Glutamatergic neuron (in vitro differentiated cells): ENCODE measurements at places on chromosomes 7 and 10.
A peak's percentile ranks its signal among the peaks of the same experiment; 100 is the strongest.

GRCh38 chr7:126557271-126557670 lies 695.5 kb downstream of the GRM8 start:
- no peak for DNase-seq

- DNase-seq: no peak
Observed at GRCh38 chr10:63376560-63377304, 89.0 kb downstream of the JMJD1C start.

- no peak for DNase-seq
Observed at GRCh38 chr10:132479603-132480221, 57.9 kb upstream of the INPP5A start.

DNA sequence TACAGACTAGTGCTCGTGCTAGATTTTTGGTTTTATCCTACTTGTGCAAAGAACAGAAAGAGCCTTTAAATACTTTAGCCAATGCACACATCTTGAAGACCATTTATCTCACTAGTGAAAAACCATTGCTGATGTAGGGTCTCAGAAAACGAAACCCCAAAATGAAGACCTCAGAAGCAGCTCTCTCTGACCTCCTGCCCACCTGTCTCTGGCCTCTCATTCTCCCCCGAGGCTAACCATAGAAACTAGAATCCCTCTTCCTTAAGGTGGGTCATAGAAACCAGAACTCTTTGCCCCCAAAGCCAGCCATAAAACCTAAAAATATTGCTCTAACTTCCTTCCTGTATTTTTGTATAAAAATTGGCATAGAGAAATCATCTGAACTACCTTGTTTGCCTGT lies 112.2 kb downstream of the KIF20B start:
- no peak for DNase-seq

GRCh38 chr7:45898222-45898621 lies 9.9 kb downstream of the IGFBP1 start:
- no peak for DNase-seq

DNA sequence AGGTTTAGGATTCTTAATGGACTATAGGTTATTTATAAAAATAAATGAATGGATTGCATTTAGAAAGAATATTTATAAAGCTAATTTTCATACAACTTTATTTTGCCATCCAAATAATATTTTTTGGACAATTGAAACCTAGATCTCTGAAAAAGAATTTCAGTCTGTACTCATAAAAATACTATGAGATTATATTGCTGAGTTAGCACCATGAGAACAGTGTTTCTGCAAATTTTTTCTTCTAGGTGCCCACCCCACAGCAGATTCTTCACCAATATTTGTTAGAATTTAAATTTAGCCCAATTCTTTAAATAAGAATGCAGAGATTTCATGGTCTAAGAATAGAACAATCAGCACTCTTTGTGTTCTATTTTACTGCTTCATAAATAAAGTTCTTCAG lies 85.6 kb upstream of the TEX47 start:
- no peak for DNase-seq

DNA sequence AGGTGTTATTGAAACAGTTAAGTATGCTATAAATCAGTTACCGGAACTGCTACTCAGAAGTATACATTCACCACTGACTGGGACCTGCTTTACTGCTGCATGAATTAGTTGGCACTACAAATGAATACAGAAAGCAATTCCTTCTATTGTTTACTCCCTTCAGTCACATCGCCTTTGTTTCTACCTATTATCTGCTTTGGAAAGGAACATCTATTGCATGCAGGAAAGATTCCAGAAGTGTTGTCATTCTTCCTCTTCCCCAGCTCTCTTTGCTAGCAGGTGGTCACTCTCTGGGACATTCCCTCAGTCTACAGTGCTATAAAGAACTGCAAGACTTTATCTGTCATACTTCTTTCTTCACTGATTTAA lies 131.3 kb downstream of the ANK3 start:
- no peak for DNase-seq

GRCh38 chr10:77625379-77625778 lies 12.2 kb downstream of the KCNMA1 start:
- no peak for DNase-seq

DNA sequence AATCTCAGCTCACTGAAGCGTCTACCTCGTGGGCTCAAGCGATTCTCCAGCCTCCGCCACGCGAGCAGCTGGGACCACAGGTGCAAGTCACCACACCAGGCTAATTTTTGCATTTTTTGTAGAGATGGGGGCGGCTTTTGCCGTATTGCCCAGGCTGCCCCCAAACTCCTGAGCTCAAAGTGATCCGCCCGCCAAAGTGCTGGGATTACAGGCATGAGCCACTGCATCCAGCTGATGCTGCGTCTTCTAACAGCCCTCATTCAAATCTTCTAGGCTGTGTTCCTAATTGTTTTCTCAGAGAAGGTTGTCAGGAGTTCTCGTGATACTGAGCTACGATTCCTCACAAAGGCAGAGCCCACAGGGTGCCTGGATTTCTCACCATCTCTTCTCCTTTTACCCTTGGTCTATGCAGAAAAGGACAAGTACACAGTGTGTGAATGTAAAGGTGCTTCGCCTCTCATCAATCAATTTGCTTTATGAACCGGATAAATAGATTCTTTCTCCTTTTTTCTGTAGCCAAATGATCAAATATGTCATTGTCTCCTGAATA lies 247.3 kb upstream of the PTN start:
- DNase-seq: peak; percentile 29

DNA sequence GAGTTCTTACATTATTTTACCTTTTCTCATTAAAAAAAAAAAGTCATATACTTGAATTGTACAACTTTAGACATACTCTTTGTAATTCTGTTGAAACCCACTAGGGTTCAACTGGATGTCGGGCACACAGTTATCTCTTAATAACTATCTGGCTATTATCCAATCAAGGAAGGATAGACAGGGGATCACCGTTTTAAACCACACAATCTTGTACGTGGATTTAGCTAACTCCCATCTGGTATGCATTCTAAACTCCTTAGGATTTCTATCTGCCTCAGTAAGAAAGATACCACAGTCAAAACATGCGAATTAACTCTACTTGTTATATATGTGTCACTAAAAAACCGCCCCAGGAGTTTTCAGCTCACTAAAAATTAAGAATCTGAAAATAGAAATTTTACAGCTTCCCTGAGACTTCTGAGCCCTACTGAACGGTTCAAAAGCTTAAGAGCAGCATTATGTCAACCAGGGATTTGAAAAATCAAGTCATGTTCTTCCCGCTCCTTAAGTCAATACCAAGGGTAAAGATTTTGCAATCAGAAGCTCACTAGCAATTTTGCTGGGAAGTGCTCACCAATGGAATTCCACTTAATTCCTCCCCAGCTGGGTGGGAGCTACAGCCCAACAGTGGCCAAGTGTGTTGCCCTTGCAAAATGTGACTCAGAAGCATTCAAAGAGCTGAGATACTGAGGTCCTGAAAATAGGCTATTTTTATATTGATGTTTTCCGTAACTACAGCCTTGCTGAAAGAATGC lies 267.0 kb downstream of the FRMD4A start:
- DNase-seq: no peak

DNA sequence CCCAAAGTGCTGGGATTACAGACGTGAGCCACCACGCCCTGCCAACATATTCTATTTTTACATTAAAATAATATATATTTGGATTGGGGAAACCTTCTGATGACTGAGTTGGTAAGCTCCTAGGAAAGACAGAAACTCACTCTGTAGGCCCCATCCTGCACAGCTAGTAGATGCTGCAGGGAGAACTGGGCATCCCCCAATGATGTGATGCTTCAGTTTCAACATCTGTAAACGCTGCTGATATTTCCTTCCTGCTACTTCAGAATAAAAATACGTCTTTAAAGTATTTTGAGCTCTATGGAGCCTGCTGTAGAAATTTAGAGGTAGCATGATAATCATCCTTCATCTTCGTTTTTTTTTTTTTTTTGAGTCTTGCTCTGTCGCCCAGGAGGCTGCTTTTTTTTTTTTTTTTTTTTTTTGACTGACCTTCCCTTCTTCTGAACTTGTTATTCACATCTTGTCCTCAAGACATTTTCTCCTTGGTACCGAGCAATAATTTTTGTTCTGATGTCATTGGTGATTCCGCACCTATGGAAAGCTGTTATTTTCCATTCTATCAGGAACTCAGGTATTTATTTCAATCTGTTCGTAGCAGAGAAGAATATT lies 21.8 kb upstream of the INPP5F start:
- DNase-seq: no peak

DNA sequence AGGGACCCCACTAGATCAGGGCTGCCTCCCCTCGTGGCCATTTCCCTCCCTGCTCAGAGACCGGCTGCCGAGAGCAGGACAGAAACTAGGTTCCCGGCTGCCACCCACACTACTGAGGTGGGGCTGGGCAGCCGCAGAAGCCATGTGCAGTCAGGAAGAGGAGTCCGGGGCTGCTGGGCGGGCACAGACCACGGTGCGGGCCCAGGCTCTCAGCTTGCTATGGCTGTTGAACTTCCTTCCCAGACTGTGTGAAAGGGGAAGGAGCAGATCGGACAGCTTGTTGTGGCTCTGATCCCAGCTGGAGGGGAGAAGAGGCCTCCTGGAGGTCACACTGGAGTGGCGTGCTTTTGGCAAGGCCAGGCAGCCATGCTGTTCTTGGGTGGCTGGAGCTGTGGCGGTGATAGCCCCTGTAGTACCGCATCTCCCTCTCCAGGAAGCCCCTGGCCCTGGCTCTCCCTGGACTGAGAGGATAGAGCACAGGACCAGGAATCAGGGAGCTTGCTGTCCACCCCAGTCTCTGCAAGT lies 56.8 kb downstream of the HK1 start:
- DNase-seq: no peak

DNA sequence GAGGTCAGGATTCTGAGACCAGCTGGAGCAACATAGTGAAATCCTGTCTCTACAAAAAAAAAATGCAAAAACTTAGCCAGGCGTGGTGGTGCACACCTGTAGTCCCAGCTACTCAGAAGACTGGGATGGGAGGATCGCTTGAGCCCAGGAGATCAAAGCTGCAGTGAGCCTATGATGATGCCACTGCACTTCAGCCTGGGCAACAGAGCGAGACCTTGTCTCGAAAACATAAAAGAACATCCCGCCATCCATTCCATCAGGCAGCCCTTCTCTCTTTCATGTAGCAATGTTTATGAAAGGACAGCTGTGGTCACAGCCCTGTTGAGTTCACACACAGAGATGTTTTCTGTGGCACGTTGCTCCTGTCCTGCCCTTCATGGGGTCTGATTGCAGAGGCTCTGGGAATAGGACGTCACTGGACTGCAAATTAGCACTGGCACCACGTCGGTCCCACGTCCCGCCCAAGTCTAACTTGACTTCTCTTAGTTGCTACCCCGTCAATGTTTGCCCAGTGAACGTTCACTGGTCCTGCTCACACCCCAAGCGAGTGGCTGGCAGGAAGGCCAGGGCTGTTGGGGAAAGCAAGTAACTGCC lies 64.5 kb upstream of the MYL10 start:
- DNase-seq: no peak

DNA sequence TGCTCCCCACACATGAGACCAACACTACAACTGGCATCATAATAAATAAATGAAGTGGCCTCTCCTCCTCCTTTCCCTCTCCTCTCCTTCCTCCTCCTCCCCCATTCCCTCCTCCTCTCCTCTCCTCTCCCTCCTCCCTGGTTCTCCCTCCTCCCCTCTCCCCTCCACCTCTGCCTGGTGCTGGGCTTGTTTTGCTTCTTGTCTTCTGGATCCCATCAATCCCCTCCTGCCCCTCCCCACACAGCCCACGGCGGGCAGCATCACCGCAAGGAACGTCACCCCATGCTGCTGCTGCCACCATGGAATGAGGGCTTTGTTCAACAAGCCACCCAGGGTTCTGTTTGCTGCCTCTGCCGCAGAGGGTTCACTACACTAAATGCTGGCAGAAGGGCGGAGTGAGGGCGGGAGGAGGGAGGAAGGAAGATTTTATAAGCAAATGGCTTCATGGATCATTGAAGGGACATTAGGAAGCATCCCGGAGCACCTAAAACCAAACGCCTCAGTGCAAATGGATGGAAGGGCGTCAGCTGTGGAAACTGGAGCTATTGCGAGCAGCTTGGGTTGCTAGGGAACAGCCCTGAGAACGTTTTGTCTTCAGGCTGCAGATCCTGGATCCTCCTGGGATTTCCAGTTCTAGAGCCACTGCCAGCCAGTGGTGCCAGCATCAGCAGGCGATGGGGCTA lies 379.7 kb upstream of the ZMIZ1 start:
- peak; percentile 32 for DNase-seq

DNA sequence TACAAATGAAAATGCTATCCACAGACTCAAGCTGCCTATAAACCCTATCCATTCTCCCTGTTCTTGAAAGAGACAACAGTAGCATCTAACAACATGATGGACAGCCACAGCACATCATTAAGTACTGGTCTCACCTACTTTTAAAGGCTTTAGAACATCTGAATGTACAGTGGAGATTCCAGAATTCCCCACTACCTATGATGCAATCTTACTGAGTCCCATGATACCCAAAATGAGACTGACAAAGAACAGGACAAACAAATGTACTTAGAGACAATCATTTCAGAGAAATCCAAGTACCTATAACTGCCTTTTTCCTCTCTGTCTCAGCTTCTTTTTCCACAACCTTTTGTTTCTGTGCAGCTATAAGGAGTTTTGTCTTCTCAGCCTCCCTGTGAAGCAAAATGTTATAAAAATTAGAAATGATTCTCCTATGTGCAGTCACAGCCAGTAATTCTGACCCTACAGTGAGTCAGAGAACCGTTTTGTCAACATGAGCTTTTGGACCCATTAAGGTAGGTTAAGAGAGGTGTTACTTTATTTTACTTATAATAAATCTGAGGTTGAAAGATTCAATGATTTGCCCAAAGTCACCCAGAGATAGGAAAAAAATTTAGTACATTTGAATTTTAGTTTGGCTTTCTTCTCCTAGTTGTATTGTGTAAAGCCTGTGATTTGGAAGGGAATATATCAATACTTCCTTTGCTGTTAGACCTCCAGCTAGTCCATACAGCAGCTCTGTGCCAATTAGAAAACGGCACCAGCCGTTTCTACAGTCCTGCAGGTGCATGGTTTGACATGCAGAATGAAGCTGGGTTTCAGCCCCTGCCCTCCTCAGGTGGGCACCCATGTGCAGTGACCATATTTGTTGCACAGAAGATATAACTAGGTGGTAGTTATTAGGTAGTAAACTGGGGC lies 21.9 kb downstream of the ERLIN1 start:
- DNase-seq: no peak

GRCh38 chr10:96222441-96222840 lies 48.9 kb downstream of the BLNK start:
- no peak for DNase-seq

DNA sequence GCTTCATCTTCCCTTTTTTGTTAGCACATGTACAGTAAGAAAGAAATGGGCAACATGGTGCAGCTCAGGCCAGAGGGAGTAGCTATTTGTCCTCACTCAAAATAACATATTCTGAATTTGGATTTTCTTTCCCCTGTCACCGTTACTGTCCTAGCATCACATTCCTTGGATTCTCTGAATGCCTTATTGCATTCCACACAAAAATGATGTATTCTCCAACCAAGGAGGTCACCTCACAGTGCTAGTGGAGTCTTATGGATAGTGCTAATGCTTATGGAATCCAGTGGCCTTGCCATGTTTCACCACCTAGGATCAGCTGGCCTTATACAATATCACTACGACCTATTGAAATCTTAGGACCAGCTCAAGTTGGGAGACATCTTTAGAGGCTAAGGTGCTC lies 7.2 kb downstream of the PRSS58 start:
- DNase-seq: no peak
